NCI-H510A (cell line): ENCODE measurements at places on chromosomes 12 and 14.

DNA sequence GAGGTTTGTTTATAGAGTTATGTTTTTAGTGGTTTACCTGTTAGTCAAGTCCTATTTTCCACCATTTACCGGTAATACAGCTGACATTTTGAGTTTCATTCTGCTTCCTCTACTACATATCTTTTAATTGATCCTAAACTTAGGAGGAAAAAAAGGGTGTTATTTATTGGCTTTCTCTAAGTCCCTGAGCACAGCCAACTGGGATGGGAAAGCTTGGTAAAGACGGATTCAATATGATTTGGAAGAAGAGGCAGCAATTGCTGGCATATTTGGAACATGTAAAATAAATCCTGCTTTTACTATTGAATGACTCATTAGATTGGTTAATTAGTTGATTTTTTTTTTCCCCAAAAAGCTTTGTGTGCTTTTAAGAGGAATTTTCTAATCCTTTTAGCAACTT, 475.7 kb downstream of the PRKD1 start:
- no peak for DNase-seq

DNA sequence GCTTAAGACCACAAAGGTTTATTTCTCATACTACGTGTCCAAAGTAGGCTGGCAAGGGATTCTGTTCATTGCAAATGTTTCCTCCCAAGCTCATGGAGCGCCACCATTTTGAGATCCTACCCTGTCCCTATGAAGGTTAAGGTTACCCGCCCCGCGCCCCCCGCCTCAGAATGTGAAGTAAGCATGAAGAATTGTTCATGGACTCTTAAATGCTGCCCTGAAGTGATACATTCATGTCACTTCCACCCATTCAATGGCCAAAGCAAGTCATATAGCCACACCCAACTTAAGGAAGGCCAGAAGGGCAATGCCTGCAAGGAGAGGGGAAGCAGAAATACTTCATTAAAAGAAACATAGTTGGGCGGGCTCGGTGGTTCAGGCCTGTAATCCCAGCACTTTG, 4.2 kb downstream of the TMEM253 start:
- DNase-seq, result no peak

DNA sequence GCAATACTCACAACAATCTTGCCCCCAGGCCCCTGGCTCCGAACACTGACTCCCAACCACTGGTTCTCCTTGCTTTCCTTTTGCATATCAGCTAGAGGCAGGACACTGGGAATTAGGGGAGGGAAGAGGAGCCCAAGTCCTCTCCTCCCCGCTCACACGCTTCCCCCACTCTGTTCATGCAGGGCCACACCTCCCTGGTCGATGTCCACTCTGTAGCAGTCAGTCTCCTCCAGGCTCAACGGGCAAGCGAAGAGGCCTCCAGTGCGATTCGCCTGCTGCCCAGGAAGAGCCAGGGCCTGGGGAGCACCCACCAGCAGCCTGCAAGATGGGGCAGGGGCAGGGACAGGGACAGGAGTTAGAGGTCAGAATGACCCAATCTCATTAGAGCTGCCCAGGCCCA, 4.8 kb downstream of the ITGA7 start:
- DNase-seq, result no peak

GRCh38 chr12:44063671-44064070, 227.8 kb downstream of the TMEM117 start:
- DNase-seq, result no peak

- no peak for DNase-seq
These were observed 6.7 kb downstream of the PSEN1 start for GRCh38 chr14:73143003-73143402.

GRCh38 chr14:101858791-101859537, 97.5 kb downstream of the PPP2R5C start:
- peak; percentile 52 for DNase-seq

- DNase-seq, result no peak
These were observed 271.2 kb downstream of the PDZRN4 start for GRCh38 chr12:41459111-41459905.

DNA sequence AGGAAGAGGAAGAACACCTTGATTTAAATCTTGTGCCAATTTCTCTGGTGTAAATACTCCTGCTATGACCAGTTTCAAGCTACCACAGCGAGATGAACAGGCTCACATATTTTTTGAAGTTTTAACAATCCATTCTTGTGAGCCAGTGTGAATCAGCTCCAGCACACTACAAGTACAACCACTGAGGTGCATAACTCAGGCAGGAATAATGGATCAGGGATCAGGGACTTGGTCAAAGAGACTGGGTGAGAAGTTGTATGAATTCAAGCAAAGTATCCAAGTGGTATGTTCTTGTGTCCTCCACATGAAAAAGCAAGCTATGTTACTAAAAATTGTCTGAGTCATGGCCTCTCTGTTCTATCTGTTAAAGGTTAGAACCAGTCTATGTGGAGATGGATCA, 35.2 kb upstream of the KITLG start:
- DNase-seq, result no peak

DNA sequence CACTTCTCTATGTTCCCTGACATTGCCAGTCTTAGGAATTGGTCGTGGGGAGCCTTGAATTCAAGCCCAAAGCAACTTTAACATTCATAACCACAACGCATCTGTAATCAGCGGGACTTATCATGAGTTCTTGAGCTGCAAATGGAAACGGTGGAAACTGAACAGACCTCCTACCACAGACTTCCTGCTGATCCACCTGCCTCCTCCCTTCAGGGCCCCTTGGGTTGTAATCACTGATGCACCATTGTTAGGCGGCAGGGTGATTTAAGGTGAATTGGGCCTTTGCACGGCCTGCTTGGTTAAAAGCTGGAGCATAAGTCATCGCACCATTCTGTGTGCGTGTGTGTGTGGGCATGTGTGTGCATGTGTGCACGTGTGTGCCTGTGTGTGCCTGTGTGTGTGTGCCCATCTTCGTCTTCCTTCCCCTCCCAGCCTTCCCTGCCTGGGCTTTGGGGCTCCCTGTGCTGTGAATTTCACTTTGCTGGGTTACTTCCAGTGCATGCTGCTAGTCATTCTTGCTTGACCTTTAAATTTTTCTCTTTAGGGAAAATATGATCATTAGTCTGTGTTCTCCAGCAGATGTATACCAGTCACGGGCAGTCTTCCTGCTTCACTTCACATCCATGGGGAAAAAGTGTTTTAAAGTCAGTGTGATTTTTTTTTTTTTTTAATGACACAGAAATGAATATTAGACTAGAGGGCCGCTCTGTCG, 29.1 kb downstream of the CHST11 start:
- DNase-seq, result no peak

- peak; percentile 94 for DNase-seq
These were observed at the start of gene KMT2D for GRCh38 chr12:49060237-49061156. KMT2D (minus strand) TSS chr12:49060794; CDS start chr12:49055324, 5,470 bp downstream.

DNA sequence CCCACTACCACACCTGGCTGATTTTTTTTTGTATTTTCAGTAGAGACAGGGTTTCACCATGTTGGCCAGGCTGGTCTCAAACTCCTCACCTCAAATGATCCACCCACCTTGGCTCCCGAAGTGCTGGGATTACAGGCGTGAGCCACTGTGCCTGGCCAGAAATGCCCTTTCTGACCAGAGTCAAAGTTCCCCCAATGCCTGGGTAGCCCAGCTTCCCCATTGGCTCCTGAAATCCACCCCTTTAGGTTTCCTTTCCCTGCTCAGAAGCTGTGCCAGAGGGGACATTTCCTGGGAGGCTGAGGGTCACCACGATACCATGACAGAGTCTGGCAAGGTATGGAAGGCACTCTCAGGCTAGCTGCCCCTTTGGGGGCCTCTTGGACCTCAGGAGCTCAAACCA, 3.5 kb downstream of the GSTZ1 start:
- no peak for DNase-seq

DNA sequence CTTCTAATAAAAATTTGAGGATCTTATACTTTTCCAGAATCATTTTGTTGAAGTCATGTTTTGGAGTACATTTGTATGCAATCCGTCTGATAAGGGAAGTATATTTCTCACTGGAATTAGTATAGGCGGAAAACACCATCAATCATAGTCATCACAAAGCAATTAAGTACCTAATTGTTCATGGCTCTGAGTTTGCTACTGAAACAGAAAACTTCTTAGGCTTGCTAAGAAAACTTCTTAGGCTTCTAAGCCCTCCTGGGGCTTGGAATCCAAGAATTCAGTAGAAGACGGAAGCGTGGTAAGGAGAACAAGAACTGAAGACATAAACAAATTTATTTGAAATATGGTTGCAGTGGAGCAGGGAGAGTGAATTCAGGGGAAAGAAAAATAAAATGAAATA, 636.3 kb downstream of the DIO2 start:
- no peak for DNase-seq

DNA sequence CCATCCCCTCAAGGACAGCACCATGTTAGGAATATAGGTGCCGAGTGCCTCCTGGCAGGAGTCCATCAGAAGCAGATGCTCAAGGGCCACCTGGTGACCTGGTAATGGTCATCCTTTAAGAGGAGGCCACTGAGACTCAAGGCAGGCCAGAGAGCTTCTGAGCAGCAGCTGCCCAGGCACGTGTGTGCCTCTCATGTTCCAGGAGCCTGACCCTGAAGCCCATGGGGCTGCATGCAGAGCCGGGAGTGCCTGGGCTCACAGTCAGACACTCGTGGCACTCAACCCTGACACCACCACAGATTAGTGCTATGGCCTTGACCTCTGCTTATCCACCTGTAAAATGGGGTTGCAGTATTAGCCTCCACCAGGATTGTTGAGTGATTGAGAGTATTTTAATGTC, 45.6 kb downstream of the C14orf132 start:
- peak; percentile 23 for DNase-seq

- DNase-seq, result no peak
These were observed 3.6 kb upstream of the KRT6A start for GRCh38 chr12:52496590-52497071.

- DNase-seq, result no peak
These were observed 184.2 kb upstream of the LHX5 start for GRCh38 chr12:113655919-113656318.

DNA sequence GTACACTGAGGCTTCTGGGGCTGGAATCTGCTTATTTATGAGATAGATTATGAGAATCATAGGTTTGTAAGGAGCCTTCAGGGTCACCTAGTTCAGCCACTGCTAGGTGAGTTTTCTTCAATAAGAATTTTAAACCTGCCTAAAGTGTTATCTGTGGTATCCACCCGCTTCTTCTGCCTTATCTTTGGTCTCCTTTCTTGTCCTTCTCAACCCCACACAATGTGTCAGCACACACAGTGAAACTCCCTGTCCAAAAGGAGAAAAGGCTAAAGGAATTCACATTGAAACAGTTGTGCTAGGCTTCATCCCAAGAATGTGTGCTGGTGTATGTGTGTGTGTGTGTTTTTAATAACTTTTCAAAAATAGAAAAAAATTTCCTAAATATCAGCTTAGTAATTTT, 259.3 kb upstream of the BTG1 start:
- no peak for DNase-seq

DNA sequence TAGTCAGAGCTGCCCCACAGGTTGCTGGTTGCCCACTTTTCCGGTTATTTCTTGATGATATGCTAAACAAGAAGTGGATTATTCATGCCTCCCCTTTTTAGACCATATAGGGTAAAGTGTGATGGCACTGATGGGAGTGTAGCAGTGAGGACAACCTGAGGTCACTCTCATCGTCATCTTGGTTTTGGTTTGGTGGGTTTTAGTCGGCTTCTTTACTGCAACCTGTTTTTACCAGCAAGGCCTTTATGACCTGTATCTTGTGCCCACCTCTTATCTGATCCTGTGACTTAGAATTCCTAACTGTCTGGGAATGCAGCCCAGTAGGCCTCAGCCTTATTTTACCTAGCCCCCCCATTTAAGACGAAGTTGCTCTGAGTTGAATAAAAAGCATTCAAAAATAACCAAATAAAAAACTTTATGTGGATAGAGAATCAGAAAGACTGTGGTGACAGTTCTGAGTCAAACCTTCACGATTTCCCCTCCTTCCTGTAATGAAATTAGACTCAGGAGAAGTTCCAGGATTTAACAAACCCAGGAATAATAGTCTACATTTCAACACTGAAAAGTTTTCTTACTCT, 144.2 kb downstream of the PAWR start:
- DNase-seq, result no peak

GRCh38 chr14:69133206-69134125, 19.5 kb downstream of the DCAF5 start:
- DNase-seq, result no peak

DNA sequence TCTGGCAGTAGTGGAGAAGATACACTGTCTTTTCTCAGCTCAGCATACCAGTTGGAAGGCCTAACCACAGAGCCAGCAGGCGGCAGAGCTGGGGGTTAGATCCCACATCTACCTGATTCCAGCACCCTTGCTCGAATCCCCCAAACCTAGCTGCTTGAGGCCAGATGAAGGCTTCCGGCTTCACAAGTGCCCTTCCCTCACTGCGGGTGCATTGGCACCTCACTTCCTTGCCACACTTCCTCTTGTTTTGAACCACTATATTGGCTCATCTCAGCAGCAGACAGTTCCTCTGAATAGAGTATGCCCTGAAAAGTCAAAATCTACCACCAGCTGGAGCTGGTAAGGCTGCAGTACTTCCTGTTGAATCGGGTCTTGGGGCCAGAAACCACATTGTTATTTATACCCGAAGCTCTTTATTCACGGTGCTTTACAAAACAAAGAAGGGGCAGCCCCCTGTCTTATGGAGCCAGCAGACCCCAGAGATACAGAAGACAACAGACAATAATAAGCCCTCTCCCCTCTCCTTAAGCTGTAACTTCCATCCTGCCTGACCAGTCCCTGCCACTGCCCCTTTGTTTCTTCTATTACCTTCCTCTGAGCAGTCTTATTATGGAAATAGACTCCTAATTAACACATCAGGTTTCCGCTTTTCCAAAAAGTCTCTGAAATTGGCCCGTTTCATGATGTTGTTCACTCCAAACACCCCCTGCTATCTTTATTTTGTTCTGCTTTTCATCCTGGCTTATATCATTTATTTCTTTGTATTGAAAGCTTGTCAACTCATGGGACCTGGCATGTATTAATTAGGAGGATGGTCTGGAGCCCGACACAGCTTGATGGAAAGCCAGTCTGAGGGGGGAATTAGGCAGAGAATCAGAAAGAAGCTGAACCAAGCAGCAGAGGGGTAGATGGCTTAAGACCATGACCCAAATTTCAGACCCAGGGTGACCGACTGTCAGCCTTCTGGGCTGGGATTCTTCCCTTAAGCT, 233.5 kb downstream of the EFCAB11 start:
- DNase-seq, result no peak

- no peak for DNase-seq
These were observed 219.8 kb downstream of the RPS29 start for GRCh38 chr14:49366416-49366815.

GRCh38 chr12:55724226-55724939, 4.2 kb downstream of the RDH5 start:
- DNase-seq, result peak; percentile 24

DNA sequence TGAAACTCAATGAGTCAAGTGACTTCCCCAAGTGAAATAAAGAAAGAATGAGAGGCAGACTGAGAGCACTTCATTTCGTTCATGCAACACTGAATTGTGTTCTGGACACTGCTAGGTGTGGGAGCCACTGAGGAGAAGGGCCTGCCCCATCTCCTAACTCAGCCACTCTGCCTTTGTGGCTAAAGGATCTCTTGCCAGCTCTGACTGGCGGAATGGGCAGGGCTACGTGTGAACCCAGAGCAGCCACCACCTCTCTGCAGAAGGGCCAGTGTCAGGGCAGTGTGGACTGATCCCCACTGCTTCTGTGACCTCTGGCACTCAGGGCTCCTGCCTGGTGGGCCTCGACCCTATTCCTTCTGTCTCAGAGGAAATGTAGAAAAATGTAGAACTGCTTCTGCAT, 46.5 kb upstream of the GZMB start:
- DNase-seq, result no peak

GRCh38 chr12:48592591-48593086, 22.8 kb upstream of the LALBA start:
- DNase-seq, result no peak

GRCh38 chr12:115910057-115910456, 367.4 kb downstream of the MED13L start:
- DNase-seq, result peak; percentile 58
